Psoas muscle (tissue), 8 donors: ENCODE measurements at places on chromosomes 6 and 20. TPM values are rescaled to one million over a fixed set of nuclear protein-coding genes. Genes with fewer than 3 reads are reported as not detected.

DNA sequence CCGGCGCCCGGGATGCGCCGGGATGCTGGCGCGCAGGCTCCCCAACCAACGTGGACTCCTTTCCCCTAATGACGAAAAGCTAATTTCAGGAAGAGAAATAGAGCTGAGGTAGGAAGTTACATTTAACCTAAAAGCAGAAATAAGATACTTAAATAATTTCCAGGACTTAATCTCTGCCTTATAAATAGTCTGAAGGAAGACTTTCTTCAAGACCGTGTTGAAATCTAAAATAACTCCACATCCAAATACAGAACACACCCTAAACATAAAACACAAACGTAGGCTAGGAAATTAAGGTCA, 1.3 kb downstream of the ASF1A start:
- DNase-seq: no peak

DNA sequence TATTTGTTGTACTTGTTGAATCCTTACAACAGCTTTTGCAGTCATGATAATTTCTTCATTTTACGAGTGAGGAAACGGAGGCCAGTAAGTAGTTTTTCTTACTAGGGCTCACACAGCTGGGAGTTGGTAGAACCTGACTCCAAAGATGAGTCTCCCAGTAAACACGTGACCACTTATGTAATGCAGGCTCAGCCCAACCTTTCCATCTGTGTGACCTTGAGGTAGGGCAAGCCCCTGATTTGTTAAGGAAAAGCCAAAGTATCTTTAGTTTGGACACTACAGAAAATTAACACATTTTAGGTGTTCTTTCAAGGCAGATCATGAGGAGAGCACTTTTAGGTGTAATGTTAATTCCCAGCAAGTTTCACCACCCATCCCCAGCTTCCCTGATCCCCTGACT, 111.3 kb downstream of the LRRC1 start:
- DNase-seq: no peak

DNA sequence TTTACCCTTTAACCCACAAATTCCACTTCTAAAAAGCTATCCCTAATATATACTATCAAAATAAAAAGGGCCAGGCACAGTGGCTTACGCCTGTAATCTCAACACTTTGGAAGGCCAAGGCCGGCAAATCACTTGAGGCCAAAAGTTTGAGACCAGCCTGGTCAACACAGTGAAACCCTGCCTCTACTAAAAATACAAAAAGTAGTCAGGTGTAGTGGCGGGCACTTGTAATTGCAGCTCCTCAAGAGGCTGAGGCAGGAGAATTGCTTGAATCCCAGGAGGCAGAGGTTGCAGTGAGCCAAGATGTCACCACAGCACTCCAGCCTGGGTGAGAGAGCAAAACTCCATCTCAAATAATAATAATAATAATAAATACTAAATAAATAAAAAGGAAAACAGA, 82.5 kb downstream of the TRIM27 start:
- no peak for DNase-seq

- DNase-seq: no peak
These were observed 7.2 kb downstream of the PXDC1 start for GRCh38 chr6:3744211-3744900.

GRCh38 chr6:130138909-130139242, 83.9 kb downstream of the SAMD3 start:
- DNase-seq: no peak

- no peak for DNase-seq
These were observed 90.5 kb upstream of the LY86 start for GRCh38 chr6:6497976-6498375.

GRCh38 chr6:120279466-120280167, 930.1 kb upstream of the MAN1A1 start:
- no peak for DNase-seq

DNA sequence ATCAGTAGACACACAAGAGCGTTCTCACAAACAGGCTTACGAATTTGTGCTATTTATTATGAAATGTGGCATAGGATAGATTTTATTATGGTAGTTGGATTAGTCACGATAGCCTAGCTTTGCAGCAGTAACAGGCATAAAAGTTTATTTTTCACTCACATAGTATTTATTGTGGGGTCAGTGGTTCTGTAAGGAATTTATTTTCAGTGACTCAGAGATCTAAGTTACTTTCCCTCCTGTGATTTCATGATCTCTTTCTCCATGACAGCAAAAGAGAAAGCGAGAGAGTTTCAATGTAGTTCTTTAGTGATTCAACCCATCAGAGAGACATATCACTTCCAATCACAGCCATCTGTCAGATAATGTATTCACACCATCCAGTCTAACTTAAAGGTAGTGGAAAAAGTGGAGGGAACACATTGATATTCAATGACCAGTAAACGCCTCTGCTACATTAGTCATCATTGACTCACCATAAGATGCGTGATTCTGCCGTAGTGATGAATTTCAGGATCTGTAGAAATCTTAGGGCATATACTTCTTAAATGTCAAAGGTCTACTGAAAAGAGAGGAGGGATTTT, 605.5 kb downstream of the HDGFL1 start:
- no peak for DNase-seq

- DNase-seq: no peak
These were observed 301.6 kb upstream of the ADGRB3 start for GRCh38 chr6:68333442-68333841.

Gene TCF19
- total RNA-seq: 2.2 TPM

Gene PDYN
- not detected for total RNA-seq

Gene TCEA2
- total RNA-seq: 30.2 TPM

Gene TNF
- total RNA-seq: 0.34 TPM
